Inflammatory macrophage treated with lipopolysaccharide for 4 hours (primary cell): ENCODE measurements at places on chromosomes 12 and 14.
A peak's percentile ranks its signal among the peaks of the same experiment; 100 is the strongest.

- DNase-seq, result no peak
Observed at GRCh38 chr14:100471441-100472093, 115.7 kb downstream of the BEGAIN start.

DNA sequence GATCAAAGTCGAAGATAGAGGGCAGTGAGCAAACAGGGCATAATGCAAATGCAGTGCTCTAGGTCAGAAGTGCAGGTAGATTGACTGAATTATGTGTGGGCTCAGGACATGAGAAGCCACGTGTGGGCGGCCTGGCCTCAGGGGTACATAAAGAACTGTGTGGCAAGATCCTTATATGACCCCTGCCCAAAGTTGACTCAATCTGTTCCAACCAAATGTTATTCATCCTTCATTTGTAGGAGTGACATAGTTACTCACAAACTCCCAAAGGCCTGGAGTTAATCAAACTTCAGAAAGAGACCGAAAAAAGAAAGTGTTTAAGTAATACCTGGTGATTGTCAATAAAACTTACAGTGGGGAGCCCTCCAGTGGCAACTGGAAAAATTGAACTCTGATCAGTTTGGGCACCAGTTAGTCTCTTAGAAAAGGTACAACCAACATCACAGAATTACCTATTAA lies 150.4 kb upstream of the FAR2 start:
- no peak for DNase-seq

GRCh38 chr14:94180655-94181271 lies 6.6 kb downstream of the PPP4R4 start:
- peak; percentile 70 for DNase-seq

DNA sequence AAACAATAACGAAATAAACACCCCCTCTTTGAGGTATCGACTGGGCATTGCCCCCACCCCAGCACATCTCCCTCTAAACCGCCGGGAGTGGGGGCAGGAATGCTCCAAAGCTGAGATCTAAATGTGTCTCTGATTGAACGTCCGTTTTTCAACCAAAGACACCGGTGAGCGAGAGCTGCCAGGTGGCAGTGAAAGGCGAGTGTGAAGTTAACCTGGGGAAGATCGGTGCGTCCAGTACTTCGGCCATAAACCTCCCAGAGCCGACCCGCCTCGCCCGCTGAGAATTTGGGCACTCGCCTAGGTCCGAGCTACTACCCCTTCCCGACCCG lies 625 bp downstream of the ANGEL1 start:
- no peak for DNase-seq

DNA sequence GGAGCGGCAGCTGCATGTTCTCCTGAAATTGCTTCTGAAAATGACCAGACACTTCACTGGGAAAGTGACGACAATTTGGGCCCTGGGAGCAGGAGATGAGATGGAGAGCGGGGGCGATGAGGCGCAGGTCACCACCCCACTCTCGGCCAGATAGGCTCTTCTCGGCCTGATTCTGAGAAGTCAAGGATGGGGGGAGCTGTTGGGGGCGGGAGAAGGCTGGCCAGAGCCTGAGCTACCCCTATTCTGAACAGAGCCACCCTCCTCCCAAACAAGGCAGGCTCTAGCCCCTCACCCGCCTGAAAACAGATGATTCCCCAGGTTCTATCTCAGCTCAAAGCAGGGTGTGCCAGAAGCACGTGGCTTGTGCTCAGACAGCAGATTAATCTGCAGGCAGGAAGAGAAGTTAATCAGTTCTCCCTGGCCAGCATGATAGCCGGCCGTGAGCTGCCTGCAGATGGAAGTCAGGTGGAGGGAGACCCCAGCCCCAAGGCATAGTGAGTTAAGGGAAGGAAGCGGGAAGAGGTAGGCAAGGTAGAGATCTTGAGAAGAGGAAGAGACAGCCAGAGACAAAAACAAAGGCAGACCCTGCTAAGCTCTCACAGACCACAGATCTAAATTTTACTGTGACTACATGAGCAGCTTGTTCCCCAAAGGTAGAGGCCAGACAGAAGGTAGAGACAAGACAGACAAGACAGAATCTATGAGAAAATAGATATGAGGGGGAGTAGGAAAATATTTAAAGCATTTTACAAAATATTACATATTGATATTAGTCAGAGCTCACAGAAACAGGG lies 10.9 kb upstream of the TAC3 start:
- no peak for DNase-seq

DNA sequence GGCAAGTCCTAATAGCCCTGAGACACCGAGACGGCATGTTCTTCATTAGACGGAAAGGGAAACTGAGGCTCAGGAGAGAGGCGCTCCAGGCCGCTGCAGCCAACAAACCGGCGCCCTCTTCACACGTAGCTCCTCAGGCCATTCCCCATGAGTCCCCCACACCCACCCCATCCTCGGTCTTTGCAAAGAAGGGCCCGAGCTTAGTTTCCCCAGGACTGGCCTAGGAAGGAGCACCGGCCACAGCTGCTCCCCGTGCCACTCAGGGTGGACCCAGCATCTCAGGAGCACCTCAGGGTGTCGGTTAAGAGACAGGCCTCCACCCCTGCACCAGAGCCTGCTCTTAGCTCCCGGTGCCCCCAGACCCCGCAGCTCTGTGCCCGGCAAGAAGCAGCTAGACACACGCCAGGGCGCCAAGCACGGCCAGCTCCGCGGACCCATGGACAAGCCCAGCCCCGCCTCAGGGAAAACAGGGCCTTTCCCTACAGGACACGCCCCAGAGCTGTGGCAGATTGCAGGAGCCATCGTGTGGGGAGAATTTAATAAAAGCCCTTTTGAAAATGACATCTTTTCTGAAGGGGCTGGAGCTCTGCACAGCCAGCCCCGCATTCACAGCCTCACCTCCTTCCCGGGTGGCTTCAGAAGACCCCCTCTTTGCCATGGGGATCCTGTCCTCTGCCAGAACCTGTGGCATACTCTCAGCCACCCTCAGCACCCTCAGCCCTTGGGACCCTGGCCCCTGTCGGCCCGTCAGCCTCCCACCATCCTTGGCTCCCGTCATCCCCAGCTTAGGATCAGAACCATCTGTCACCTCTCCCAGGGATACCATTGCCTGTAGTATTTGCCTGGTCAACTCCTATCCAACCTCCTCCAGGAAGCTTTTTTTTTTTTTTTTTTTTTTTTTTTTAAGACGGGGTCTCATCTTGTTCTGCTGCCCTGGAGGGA lies 59.7 kb downstream of the LGMN start:
- no peak for DNase-seq

- DNase-seq, result no peak
Observed at GRCh38 chr12:52613384-52614030, 4.9 kb downstream of the KRT73 start.

GRCh38 chr14:97056086-97056485 lies 258.9 kb downstream of the VRK1 start:
- no peak for DNase-seq

DNA sequence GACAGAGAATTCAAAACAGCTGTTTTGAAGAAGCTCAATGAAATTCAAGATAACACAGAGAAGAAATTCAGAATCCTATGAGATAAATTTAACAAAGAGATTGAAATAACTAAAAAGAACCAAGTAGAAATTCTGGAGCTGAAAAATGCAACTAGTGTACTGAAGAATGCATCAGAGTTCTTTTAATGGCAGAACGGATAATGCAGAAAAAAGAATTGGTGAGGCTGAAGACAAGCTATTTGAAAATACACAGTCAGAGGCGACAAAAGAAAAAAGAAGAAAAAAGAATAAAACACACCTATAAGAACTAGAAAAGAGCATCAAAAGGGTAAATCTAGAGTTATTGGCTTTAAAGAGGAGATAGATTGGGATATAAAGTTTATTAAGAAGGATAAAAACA lies 103.3 kb downstream of the INSM2 start:
- DNase-seq, result no peak

DNA sequence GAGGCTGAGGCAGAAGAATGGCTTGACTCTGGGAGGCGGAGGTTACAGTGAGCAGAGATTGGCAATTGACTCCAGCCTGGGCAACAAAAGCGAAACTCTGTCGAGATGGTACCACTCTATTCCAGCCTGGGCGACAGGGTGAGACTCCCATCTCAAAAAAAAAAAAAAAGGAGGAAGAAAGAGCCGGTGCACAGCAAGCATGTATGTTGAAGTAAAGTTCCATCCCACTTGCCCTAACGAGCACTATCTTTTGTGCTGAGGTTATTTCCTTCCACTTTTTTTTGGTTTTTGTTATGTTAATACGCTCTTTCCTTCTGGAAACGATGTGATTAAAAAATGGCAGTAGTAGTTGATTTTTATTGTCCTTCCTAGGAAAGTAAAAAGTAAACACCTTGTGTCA lies 19.5 kb upstream of the GOLGA5 start:
- DNase-seq, result peak; percentile 38

- no peak for DNase-seq
Observed at GRCh38 chr12:123384318-123384993, 524 bp downstream of the KMT5A start.

DNA sequence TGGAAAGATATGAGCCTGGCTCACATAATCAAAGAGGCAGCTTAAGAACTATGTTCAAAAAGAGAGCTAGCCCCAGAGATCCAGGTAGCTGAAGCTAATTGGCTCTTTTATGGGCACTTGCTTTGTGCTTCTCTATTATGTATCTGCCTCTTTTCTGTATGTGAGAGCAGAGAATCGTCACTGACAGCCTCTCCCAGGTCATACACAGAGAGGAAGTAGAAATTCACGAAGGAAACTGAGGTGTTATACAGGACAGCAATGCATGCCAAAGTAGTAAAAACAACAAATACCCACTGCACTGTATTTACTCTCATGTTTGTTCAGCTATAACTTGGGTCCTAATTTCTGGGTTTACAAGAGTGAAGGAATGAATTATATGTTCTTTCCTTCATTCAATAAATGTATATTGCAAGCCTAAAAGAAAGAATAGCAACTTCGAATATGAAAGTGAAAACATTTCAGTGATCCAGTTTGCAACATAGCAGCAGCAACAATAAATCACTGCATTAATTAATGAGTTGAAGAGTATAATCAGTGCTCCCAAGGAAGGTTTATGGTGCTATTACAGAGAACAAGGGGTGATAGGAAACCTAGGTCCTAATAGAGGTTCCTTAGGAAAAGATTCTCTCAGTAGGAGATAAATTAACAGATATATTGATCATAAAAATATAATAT lies 47.1 kb upstream of the ATXN7L3B start:
- DNase-seq, result no peak

DNA sequence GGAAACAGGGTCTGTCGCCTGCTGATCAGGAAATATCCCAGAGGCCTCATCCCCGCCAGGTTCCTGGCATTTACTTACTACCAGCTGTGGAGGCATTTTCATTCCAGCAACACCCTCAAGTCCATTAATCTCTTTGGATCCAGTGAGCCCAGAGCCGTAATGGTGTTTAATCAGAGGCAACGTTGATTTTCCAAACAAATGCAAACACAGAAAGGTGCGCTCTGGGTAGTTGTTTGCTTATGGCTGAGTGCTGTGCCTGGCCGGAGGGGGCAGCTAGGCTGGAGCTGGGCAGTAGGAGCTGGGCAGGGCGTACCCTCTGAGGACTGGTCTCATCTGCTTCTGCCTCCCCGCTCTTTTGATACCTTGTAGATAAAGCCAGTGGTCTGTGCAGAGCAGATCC lies 110.6 kb downstream of the ADCK1 start:
- no peak for DNase-seq

GRCh38 chr12:109600481-109600880 lies 26.9 kb downstream of the MVK start:
- DNase-seq, result no peak

DNA sequence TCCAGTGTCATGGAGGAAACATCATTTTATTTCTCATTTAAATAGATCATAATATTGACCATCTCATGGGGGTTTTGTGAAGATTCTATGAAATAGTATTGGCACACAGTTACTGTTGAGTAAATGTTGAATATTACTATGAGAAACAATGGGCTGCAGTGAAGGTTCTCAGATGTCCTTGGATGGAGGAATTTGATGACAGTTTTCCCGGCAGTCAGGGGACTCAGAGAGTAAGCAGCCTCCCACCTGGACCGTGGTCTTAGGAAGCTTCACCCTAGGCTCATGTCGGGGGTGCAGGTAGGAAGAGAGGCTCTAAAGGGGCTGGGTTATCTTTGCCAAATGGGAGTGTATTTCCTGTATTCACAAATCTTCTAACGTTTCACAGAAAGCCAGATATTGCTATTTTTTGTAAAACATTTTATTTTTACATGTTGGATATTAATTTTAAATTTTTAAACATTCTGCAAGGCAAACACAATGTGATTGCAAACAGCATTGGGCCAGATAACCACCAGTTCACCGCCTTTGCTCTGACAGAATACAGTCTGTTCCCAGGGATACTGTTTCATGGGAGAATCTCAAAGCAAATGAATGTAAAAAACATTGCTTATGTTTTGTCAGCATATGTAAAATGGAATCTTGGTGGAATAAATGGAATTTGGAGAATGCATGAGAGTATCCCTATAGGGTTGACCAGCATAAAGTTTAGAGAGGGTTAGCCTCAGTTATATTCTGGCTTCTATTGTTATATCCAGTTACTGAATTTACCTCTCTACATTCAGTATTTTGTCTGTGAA lies 380.8 kb upstream of the TMEM132C start:
- DNase-seq, result no peak

DNA sequence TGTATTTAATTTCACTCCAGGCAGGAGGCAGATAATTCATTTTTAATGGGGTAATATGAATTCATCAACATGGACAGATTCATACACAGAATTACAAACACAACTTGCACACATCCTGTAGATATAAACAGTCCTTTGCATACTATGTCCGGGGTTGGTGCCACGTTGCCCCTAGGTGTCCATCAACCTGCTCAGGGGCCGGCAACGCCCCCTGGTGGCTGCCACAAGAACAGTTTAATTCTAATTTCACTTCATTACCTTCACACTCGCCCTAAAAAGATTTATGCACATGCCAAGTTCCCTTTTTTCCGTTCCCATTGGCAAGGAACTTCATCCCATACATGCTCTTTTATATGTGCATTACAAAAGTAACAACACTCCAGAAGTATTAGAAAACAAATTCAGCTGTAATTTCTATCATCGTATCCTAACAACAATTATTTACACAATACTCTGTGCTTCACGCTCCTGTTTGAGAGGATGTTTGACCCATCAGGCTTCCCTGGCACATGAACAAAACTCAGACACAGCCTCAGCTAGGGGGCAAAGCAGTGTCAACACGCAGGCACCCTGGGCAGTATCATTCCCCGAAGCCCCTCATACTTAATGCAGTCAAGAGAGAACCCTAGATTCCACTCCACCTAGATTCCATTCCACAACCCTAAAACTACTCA lies 15.5 kb downstream of the MANSC1 start:
- DNase-seq, result peak; percentile 47

DNA sequence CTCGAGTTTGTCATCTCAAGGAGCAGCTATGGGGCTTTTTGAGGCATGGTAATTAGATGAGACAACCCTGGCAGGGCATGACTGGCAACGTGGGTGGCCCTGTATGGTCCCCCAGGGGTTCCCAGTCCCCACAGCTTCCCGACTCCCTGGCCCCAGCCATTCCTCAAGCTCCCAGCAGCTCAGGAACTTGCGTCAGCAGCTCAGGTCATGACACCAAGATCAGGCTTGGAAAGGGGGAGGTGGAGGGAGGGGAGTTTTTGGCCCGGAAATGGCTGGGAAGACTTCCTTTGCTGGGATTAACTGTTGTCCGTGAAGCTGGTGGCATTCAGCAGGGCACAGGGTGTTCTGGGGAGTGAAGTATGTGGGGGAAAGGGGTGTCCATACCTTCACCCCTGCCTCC lies 10.4 kb upstream of the NRIP2 start:
- no peak for DNase-seq

GRCh38 chr14:98593361-98593761 lies 678.6 kb downstream of the BCL11B start:
- DNase-seq, result no peak
